ENCODE measurements at places on chromosomes 4 and X.

GRCh38 chr4:63787326-63787725 is 621.9 kb downstream of the TECRL start:
- DNase-seq = no peak

- no peak for DNase-seq
Measured at GRCh38 chrX:147847999-147848398, 63.7 kb upstream of the FMR1 start.

- no peak for DNase-seq
Measured at GRCh38 chr4:123699880-123700771, 303.5 kb downstream of the SPRY1 start.

GRCh38 chr4:134695433-134695832 is 493.8 kb upstream of the PABPC4L start:
- no peak for DNase-seq

DNA sequence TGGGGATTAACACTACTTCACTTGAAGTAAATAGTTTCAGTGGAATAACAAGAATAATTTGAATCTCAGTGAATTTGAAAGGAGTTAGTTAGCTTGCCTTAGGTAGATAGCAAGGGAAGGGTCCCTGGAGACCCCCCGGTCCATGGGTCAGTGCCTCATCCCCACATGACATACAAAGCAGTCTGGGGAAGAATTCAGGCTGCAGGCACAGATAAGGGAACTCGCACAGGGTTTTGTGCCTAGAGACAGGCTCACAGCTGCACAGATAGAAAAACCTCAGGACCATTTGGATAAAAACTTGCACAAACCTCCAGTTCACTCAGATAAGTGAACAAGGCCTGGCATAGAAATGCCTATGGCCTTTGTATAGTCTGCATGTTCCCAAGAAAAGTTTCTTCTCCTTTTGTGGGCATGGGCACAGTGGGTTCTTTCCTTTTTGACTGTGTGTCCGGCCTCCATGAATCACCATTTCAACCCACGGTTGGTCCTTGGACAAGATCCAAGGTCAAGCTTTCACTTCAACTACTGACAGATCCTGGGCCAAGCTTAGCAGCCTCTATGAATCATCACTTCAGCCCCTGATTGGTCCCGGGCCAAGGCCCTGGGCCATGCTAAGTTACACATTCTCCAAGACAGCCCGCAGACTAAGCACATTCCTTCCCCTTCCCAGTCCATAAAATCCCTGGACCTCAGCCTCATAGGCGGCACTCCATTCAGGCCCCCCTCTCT is 108.3 kb upstream of the KLHL4 start:
- no peak for DNase-seq
